ENCODE measurements at places on chromosomes 4 and X.

GRCh38 chrX:154126101-154126500 is 17.9 kb upstream of the OPN1LW start:
- DNase-seq: no peak

GRCh38 chrX:30620980-30621618 is 32.1 kb upstream of the GK start:
- DNase-seq: no peak

- no peak for DNase-seq
Measured at GRCh38 chr4:108466936-108467902, 153.2 kb upstream of the RPL34 start.

DNA sequence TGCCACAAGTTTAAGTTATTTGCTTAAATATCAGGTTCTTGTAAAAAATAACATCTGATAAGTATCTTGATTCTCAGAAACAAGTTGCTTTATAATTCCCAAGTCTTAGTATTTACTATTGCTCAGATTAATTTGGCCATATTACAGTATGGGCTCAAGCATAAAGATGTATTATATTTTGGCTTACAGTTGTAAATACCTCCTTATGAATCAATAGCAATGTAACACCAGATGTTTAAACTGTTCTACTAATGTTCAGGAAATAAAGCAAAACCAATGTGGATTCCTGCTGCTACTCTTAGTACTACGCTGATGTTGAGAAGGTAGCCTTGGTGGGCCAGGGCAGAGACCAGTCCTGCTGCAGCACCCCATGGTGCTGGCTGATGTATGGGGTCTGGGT is 102.7 kb downstream of the MGST2 start:
- no peak for DNase-seq

GRCh38 chrX:36913551-36913950 is 94.6 kb upstream of the FAM47C start:
- no peak for DNase-seq

- no peak for DNase-seq
Measured at GRCh38 chr4:4880492-4880891, 21.0 kb downstream of the MSX1 start.

DNA sequence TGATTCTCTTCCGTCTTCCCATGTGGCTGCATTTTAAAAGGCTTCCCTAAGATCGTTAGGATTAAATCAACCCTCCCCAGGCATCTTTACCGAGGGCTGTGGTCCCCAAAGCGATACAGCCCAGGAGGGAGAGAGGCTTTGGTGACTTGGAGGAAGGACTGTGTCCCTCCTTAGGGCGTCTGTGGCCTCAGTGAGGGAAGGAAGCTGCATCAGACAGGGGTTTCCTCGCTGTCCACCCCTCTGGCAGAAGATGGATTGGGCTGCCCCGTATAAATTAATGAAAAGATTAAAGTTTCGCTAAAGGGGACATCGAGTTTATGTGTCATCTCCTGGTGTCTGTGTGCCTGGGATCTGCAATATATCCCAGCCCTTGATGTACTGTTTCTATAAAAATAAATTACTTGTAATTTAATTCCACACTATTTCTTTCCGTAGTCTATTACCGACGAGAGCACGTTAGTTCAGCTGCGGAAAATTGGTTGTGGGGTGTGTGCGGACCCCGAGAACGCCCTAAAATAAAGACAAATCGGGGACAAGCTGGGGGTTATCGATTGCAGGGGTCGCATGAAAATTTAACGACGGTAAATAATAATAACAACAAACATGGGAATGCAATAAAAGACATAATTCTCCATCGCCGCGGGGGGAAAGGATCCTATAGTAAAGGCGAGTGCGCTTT is 6.5 kb downstream of the SHOX start:
- no peak for DNase-seq

- DNase-seq: no peak
Measured at GRCh38 chrX:39484159-39485068, 613.3 kb downstream of the BCOR start.

GRCh38 chr4:47915378-47915777 is 995 bp upstream of the NFXL1 start:
- no peak for DNase-seq

DNA sequence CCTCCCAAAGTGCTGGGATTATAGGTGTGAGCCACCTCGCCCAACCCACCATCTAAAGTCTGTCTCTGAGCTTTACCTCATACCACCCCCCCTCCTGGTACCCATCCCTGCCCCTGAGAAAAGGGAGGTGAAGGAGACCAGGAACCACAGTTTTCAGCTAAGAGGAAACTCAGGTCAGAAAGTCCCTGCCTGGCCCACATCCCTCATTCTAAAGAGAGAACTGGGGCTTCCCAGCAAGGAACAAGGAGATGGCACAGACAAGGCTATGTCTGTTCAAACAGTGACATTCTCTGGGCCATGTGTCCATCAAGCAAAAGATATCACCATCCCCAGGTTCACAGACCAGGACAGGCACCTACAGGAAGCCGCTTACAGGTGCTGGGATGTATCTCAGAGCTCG is 15.8 kb upstream of the CSF2RA start:
- no peak for DNase-seq

DNA sequence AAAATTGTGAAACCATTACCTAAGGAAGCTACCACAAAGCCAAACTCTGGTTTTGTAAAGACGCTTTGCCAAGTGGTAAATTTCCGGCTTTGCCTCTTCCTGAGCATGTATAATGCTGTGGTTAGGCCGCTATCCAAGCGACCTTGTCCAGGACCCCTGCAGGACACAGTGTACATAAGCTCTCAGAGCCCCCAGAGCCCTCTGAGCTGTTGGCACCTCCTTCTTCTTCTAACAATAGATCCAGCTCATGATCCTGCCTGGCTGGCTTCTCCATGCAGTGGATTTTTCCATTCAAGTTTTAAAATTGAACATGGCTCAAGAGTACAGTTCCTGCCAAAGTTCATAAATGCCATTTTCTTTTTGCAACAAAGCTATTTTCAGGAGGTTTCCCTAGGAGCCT is 326.7 kb downstream of the MAPK10 start:
- peak; percentile 76 for DNase-seq

GRCh38 chr4:152815078-152815477 is 35.3 kb downstream of the ARFIP1 start:
- no peak for DNase-seq

DNA sequence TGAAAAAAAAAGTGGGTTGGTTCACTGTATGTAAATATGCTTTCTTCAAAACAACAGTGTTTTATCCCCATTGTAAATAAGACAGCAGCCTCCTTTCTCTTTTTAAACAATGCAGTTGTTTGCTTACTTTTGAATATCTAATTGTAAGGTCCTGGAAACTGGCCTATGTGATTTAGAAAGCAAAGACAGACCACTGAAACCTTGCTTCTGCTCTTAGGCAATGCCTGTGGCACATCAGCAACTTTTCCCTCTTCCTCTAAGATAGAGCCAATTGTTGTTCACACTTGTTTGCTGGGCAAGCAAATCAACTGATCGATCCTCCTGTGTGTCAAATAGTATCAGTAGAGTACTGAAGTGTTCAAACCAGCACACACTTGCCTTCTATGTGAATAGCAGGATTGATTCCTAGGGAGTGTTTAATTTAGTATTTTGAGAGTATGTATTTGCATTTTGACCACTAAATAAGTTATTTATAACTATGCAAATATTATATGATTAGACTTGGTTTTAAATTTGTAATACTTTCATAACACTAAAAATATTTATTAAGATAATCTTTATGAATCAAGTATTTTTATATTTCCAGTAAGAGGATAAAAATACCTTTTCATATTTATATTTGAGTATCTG is 55.4 kb upstream of the GRPR start:
- no peak for DNase-seq

DNA sequence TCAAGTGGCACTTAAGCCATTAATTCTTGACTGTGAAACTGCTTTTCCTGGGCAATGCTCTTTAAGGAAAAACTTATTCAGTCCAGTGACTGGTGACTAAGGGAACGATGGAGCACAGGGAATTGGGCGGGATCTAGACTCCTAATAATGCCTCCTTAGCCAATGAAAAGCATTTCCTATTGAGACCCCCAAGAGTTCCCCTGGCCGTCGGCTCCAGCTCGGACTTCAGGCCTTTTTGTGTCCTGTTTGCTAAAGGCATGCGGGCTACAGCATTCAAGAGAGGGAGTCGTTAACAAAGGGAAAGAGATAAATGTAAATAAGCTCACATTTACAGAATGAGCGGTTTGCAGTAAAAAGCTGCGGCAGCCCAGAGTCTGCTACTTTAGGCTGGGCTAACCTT is at the start of gene LPAR4:
LPAR4 (plus strand) TSS at position 232 of the 400 bp plus-strand sequence. CDS start 7,150 bp downstream, outside the sequence.
- DNase-seq: peak; percentile 31

DNA sequence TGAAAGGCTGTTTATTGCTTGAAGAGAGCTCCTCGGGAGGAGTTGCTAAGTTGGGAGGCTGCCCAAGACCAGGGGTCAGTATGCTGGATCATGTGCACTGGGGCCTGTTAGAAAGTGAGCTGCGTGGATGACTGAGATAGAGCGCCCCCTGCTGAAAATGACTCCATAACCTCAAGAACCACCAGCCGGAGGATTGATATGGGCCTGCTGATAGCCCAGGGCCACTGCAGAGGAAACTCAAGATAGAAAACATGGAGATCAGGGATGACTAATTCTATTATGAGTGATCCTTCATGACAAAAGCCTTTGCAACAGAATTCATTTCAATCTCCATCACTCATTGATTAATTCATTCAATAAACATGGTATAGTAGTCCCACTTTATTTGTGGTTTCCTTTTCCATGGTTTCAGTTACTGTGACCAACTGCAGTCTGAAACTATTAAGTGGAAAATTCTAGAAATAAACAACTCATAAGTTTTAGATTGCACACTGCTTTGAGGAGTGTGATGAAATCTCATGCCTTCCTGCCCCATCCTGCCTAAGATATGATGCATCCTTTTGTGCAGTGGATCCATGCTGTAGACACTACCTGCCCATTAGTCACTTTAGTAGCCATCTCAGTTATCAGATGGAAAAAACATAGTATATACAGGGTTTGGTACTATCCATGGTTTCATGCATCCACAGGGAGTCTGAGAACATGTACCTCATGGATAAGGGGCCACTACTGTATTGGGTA is 126.7 kb upstream of the MBNL3 start:
- no peak for DNase-seq

DNA sequence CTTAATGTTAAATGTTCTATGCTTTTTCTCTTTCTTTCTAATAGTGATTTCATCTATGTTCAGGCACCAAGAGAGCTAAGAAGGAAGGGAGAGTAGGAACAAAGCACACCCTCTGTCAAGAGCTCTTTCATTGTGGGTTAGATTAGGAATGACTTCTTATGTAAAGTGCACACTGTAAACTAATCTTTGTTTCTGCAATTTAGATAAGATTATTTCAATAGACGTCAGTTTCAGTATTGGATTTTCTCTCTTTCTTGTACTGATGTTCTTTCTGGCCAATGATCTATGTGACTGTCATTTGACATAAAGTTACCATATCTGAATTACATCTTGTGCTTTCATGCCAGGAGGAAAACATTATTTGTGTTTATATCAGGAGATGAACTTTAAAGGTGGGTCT is 48.2 kb downstream of the ATOH1 start:
- DNase-seq: no peak

DNA sequence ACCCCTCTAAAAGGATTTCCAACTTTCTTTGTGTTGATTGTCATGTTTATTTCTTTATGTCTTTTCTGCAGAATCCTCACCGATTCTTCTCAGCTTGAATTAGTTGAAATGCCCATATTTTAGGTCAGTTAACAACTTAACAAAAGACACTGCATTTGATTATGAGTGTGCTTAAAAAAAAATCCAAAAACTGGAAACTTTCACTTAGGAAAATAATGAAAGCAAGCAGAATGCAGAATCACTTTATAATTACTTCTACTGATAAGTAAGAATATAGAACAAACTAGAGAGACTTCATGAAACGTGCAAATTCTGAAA is 111.0 kb upstream of the PTPN13 start:
- DNase-seq: no peak

- no peak for DNase-seq
Measured at GRCh38 chrX:13759152-13759718, 24.7 kb downstream of the OFD1 start.

DNA sequence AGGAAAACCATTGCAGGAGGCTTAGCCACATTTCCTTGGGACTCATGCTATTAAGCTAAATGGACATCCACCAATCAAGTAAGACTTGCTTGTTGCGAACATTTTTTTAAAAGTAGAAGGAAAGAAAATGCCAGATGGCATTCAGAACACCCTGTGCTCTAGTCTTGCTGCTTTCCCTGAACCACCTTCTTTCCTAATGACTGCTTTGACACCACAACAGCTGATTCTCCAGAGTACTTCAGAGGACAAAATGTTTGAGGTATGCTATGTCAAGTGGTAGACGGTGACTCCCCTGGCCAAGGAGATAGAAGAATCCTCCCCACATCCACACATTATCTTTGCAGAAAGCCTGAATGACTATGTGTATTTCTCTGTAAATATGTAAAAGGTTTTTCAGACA is 65.4 kb downstream of the ANK2 start:
- no peak for DNase-seq

DNA sequence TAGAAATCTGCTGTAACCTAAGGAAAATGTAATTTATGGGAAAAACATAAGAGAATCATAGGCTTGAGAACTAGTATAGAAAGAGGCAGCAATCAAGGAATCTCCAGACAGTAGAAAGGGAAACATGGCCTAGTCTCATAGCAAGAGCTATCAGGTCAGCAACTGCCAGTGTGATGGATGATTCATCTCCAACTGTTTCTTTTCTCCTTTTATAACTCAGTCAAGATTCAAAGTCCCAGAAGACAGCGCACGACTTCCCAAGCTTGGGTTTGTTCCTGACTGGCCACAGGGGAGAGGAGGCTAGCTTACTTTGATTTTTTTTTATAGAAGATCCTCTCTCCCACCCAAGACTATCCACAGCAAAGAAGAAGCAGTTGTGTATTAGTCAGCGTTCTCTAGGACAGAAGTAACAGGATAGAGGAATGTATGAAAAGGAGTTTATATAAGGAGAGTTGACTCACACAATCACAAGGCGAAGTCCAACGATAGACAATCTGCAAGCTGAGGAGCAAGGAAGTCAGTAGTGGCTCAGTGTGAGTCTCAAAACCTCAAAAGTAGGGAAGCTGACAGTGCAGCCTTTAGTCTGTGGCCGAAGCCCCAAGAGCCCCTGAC is 181.5 kb downstream of the GC start:
- no peak for DNase-seq

- DNase-seq: no peak
Measured at GRCh38 chr4:151548708-151549107, 139.7 kb downstream of the FHIP1A start.

DNA sequence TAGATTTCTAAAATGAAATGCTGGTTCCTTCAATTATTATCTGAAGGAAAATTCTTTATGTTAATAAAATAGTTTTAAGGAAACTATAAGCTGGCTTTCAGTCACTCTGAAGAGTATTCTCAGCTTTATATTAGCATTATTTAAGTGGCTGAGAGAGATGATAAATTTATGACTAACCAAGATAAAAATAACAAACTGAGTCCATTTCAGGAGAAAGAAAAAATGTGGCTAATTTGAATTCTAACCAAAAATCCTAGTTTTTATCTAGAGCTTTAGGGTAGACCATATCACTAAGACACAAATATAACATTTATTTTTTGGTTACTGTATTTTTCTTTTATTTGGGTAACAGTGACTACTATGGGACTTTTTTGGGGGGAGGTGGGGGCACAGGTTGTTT is 59.4 kb upstream of the NAP1L5 start:
- no peak for DNase-seq
